ENCODE measurements at places on chromosomes 2 and 18.

DNA sequence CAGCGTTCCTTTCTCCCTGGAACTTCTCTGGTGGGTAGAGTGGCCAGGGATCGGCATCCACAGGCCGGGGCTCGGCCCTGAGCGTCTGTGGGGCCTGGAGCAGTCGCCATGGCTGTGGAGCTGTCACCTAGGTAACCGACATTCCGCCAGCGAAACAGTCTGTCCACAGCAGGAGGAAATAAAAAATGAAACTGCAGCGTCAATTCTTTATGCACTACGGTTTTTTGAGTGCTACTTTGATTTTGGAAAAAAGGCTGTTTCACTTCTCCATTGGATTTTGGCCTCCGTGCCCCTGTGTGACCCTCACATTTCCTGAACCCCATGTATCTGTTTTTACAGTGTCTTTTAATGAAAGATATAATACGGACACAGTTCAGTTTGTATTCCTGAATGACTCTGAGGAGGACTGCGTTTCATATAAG, 163.4 kb downstream of the LDLRAD4 start:
- no peak for DNase-seq

DNA sequence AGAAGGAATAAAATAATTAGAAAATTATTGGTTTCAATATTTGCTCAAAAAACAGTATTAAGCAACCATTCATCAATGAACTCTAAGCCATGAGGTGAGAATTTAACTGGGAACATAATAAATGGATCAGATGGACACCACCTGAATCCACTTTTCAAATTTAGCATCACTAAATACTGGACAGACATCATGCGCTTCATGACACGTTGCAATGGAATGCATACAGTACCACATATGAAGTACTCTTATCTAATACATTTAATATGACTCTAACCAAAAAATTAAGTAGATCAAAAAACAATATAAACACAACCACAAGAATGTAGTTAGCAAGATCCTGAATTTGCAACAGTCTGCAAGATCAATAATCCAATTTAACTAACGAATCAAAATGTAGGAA, 76.6 kb downstream of the COBLL1 start:
- no peak for DNase-seq

DNA sequence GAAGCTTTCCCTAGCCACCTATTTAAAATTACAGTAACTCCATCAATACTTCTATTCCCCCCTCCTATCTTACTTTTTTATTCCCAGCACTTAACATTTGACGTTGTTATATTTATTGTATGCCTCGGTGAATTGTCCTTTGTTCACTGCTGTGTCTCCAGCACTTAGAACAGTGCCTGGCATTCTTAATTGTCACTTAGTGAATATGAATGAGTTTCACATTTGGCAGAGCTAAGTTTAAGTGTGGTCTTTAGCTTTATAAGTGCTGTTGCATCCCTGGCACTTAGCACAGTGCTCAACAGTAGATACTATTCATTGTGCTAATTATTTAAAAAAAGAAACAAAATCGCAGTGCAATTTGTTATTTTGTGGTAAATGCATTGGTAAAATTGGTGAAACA, 1.7 kb downstream of the RMP24 start:
- DNase-seq, result no peak

GRCh38 chr2:217807753-217808152, 195.0 kb downstream of the TNS1 start:
- DNase-seq, result no peak

GRCh38 chr2:174856447-174856846, 92.2 kb upstream of the CHRNA1 start:
- DNase-seq, result no peak

DNA sequence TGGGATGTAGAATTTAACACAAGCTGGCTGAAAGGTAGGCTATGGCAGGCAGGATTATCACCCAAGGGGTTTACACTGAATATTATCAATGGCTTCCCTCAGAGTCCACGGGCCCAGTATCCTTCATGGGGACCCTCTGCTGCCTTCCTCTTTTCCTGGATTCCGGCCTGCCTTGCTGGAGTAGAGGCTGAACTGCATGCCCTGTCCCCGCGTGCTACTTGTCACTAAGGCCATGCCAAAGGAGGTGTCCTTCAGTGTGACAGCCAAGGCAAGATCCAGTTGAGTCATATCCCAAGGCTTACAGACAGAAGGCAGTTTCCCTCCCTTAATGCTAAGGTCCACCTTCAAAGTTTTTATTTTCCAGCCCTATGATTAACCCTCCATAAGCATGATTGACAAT, 156.3 kb downstream of the CYP26B1 start:
- no peak for DNase-seq
